Stimulated activated CD4-positive, alpha-beta T cell treated with anti-CD3 and anti-CD28 coated beads, TNF-alpha, amount 100 ng/mL, for 48 hours (primary cell): ENCODE measurements at places on chromosomes 16 and 17.

DNA sequence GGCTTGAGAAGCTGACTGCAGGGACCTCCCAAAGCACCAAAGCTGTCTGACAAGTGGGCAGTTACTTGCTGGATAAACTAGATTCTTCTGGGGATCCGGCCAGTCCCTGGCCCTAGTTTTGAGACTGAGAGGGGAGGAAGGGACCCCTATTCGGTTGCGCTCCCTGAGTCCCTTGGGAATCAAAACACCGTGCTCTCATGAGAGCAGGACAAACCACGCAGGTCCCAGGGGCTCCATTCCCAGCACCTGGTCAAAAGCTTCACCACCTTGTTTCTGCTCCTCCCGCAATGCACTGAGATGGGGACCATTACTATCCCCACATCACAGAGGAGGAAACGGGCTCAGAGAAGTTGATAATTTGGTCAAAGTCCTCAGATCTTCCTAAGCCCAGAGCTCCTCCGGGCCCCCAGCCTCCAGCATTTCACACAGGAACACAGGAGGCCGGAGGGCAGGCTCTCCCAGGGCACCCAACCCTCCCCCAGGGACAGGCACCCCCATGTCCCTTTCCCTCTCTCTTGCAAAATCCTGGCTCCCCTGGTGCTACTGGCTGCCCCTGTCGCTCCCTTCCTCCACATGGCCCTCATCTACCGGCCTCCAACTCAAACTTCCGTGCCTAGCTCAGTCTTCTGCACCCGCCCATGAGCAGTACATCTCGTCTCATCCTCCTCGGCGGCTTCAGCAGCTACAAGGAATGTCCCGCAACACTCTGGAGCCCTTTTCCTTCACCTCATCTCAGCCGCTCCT is 3.3 kb downstream of the TRIM65 start:
- no peak for DNase-seq

- DNase-seq: peak; percentile 23
These were observed 26.1 kb upstream of the MLKL start for GRCh38 chr16:74726716-74727115.

DNA sequence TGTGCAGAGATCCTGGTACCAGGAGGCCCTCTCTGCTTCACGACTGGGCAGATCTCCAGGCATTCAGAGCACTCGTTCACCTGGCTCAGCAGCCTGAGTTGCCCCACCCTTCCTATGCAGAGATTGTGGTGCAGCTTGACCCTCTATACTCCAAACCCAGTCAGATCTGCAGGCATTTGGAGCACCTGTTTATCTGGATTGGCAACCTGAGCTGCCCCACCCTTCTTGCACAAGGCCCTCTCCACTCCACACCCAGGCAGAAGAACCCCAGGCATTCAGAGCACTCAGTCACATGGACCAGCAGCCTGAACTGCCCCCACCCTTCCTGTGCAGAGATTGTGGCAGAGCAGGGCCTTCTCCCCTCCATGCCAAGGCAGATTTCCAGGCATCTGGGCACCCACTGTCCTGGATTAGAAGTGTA is 88.4 kb upstream of the CDH5 start:
- DNase-seq: no peak

GRCh38 chr16:57084257-57084770 is 8.1 kb upstream of the CPNE2 start:
- peak; percentile 62 for DNase-seq

GRCh38 chr16:54847609-54848008 is 83.1 kb upstream of the IRX5 start:
- no peak for DNase-seq

DNA sequence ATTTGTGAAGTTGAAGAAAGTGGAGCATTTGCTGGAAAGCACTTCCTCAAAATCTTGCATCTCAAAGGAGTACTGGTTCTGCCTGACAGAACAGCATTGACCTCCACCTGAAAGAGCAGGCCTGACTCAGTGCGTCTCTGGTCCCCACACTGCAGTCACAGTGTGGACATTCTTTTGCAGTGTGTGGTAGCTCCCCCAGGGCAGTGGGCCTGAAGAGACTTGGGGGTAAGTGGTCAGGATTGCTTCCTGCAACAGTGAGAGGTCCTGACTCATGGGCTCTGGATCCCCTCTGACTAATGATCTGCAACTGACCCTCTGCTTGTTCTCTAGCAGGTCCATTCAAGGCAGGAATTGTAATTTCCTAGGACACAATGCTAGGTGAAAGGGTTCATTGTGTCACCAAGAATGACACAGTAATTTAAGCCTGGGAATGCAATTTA is 204.9 kb upstream of the KCNJ16 start:
- no peak for DNase-seq

DNA sequence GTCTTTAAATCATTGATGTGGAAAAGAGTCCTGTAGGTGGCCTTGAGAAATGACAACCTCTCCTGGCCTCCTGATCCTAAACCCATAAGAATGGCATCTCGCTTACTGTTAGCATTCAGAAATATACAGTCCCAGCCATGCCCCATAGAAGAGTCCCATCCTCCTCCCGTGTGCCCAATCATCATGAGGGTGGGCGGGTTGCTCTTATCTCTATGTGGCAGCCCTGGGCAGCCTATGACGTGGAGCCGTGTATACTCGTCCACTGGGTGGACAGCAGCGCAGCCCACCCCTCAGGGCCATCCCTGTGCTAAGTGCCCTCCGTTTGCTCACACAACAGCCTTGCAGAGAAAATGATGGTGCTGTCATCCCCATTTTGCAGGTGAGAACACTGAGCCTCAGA is 105.3 kb downstream of the AMFR start:
- no peak for DNase-seq

DNA sequence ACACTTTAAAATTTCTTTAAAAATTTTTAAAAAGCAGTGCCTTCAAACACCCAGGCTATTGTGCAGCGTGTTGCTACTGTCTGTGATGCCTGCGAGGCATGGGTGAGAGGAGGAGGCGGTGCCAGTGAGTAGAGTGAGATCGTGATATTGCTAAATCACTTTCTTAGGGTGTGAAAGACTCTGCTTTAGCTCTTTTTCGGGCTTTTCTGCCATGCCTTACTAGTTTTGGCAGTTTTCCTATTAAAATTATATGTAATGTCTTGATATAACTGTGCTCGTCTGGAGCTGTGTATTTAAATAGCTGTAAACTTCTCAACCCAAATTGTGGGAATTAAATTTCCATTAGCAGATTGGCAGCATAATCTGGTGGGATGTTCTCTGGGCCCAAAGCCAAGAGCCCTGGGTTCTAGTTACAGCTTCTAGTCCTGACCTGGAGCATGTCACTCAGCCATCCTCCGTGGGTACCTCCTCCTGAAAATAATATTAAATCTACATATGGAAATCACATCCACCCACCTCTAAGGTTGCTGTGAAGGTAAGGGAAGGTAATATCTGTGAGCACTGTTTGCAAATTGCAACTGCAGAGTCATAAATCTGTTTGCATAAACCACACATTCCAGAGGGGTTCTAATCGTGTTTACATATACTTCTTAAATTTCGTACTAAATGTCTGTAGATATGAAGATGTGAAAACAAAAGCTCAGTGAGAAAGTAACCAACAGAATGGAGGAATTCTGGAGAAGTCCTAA is 264.3 kb upstream of the CACNG5 start:
- no peak for DNase-seq

GRCh38 chr17:75535119-75535537 is 9.6 kb downstream of the LLGL2 start:
- DNase-seq: peak; percentile 50
